ENCODE measurements at places on chromosomes 3 and 15.

- no peak overlapping the region for H3K4me3 ChIP-seq
- no peak overlapping the region for H3K27ac ChIP-seq
- peaks cover 20% of the 10 kb centered on the region for H3K36me3 ChIP-seq
- H3K27me3 ChIP-seq: no peaks in the 10 kb centered on the region
These were observed 44.6 kb downstream of the SEMA3G start for GRCh38 chr3:52400275-52400793.

GRCh38 chr3:50708620-50709019, 33.9 kb downstream of the DOCK3 start:
- peak; percentile 35 for DNase-seq
- H3K27ac ChIP-seq: peak overlapping the region; percentile 90
- peaks cover 6% of the 10 kb centered on the region for H3K36me3 ChIP-seq
- no peaks in the 10 kb centered on the region for H3K27me3 ChIP-seq

- H3K4me1 ChIP-seq: peaks cover 63% of the 10 kb centered on the region
- peaks cover 3% of the 10 kb centered on the region for H3K36me3 ChIP-seq
- peak overlapping the region; percentile 23 for H3K4me3 ChIP-seq
- no peaks in the 10 kb centered on the region for H3K27me3 ChIP-seq
These were observed 1.8 kb downstream of the TM4SF1 start for GRCh38 chr3:149375501-149376196.

DNA sequence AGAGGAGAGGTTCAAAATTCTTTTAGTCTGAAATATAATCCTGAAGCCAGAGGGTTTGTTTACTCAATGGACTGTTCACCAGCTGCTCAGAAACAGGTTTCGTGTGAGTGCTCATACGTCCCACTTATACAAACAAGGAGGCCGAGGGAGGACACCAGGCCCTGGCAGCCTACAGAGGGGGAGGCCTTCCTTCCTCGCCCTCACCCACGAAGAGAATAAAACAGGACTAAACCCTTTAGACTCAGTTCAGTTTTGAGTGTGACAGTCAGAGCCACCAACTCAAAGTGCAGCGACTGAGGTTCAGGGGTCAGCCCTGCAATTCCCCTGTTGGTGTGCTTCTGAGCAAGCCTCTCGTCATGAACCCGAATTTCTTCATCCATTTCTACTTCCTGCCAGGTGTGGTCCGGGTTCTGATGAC, 17.3 kb downstream of the FAM174B start:
- H3K4me1 ChIP-seq: peaks cover 33% of the 10 kb centered on the region
- no peak for DNase-seq
- H3K27me3 ChIP-seq: no peaks in the 10 kb centered on the region
- H3K4me3 ChIP-seq: no peak overlapping the region

- no peaks in the 10 kb centered on the region for H3K4me1 ChIP-seq
- DNase-seq: no peak
- H3K27ac ChIP-seq: no peak overlapping the region
- peaks cover 12% of the 10 kb centered on the region for H3K36me3 ChIP-seq
These were observed 53.5 kb downstream of the TBC1D2B start for GRCh38 chr15:78023865-78024518.

Measured in mesothelial cell of epicardium (in vitro differentiated cells).